Body of pancreas (tissue), 4 donors: ENCODE measurements at places on chromosomes 2 and 18.
A peak's percentile ranks its signal among the peaks of the same experiment; 100 is the strongest.

- peak; percentile 31 for DNase-seq
- H3K27ac ChIP-seq = no peak overlapping the region
- H3K36me3 ChIP-seq = no peaks in the 10 kb centered on the region
- no peak overlapping the region for H3K4me3 ChIP-seq
These were observed 73.7 kb upstream of the TGFA start for GRCh38 chr2:70627211-70627898.

DNA sequence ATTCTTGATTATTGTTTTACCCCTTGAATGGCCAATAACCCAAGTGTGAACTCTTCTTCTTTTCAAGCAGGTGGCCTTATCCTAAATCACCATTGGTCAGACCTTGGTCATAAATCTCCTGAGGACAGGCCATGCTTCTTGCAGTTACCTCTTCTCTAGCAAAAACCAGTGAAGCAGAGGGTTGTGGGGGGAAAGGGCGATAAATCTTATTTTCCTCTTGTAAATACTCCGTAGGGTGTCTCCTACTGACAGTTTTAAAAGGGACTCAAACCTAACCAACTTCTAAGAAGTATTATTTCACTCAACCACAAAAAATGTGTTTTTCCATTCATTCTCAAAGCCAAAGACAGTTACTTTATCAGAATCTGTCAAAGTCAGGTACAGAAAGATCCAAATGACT, 168.1 kb upstream of the RMP24 start:
- H3K4me3 ChIP-seq = no peak overlapping the region
- H3K27me3 ChIP-seq = no peaks in the 10 kb centered on the region
- no peak for DNase-seq
- H3K27ac ChIP-seq = no peak overlapping the region
- H3K4me1 ChIP-seq = no peaks in the 10 kb centered on the region

GRCh38 chr2:128304715-128305554, 13.7 kb downstream of the HS6ST1 start:
- peak overlapping the region; percentile 59 for H3K27ac ChIP-seq
- no peak overlapping the region for H3K4me3 ChIP-seq
- H3K4me1 ChIP-seq = peaks cover 76% of the 10 kb centered on the region
- DNase-seq = peak; percentile 84
- no peaks in the 10 kb centered on the region for H3K36me3 ChIP-seq

DNA sequence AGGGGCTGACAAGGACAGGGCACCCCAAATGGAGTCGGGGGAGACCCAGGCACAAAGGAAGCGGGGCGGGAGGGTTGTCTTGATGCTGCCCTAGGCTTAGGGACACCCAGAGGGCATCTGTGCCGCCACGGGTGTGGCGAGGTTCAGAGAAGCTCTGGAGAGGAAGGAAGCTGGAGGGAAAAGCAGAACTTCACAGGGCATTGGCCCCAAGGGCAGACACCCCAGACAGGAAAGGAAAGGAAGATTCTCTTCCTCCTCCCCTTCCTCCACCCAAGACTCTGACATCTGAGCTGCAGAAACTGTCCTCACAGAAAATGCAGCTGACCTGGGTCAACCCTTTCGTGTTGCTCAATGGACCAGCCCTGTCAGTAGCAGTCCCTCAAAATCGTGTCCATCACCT, 25.6 kb downstream of the DNMT3A start:
- H3K4me1 ChIP-seq = peaks cover 48% of the 10 kb centered on the region
- DNase-seq = no peak
- no peak overlapping the region for H3K4me3 ChIP-seq
- H3K36me3 ChIP-seq = no peaks in the 10 kb centered on the region
- no peaks in the 10 kb centered on the region for H3K27me3 ChIP-seq
- H3K27ac ChIP-seq = no peak overlapping the region

DNA sequence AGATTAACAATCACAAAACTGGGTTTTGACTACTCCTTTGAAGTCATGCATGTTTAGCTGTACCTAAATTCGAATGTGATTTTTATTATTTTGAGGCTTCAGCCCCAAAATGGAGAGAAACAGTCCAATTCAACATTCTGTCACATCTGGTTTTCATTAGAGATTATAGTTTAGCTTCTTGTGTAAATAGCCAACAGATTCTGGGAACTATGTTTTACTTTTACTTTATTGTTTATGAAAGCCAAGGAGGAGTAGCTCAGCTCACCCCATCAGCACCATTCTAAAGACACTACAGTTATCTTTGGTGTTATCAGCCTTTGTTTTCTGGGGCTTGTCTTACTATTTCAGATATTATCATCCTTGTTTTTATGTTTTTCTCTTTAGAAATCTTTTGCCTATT, 465.0 kb upstream of the CWC22 start:
- no peak overlapping the region for H3K27ac ChIP-seq
- no peak overlapping the region for H3K4me3 ChIP-seq
- no peaks in the 10 kb centered on the region for H3K36me3 ChIP-seq
- H3K4me1 ChIP-seq = no peaks in the 10 kb centered on the region
- DNase-seq = no peak
- H3K27me3 ChIP-seq = no peaks in the 10 kb centered on the region

DNA sequence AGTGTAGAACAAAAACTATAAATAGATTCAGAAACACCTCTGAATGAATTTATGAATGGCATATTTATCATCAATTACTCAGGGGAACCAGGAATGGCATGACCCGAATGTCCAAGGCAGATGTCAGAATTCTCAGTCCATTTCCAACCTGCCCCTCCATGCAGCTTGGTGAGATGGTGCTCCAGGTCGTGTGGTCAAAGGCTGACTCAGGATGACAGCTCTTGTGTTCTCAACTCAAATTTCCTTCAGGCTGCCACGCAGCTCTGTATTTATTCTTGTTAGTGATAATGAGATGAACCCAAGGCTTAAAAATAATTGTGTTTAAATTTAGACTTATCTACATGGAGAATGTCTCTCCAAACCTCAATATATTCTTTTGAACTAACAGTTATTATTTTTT, 146.9 kb downstream of the METTL4 start:
- no peak for DNase-seq
- H3K27ac ChIP-seq = no peak overlapping the region
- no peaks in the 10 kb centered on the region for H3K4me1 ChIP-seq
- no peak overlapping the region for H3K4me3 ChIP-seq

- DNase-seq = no peak
- H3K4me1 ChIP-seq = no peaks in the 10 kb centered on the region
- H3K4me3 ChIP-seq = no peak overlapping the region
- H3K36me3 ChIP-seq = no peaks in the 10 kb centered on the region
- no peak overlapping the region for H3K27ac ChIP-seq
These were observed 692.7 kb downstream of the SOCS6 start for GRCh38 chr18:70981400-70982140.

DNA sequence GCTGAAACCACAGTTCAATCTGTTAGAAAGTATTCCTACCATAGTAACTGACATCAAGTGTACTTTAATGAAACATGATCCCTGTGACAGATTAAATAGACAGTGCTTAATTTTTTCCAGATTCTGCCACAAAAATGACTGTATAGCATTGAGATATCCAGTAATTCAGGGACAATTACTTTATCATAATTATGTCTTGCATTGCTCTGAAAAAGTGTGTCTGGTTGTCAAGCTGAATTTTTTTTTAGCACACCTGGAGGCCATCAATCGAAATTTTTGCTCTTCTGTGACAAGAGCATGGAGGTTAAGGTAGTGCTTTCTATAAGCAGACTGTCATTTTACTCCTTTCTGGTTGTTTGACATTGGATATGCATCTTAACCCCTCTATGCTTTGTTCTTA, 1083.8 kb upstream of the NRXN1 start:
- no peak for DNase-seq
- H3K4me1 ChIP-seq = no peaks in the 10 kb centered on the region
- H3K27me3 ChIP-seq = no peaks in the 10 kb centered on the region
- no peak overlapping the region for H3K4me3 ChIP-seq
- H3K27ac ChIP-seq = no peak overlapping the region
- H3K36me3 ChIP-seq = no peaks in the 10 kb centered on the region

GRCh38 chr2:8132879-8133278, 549.0 kb upstream of the ID2 start:
- H3K4me1 ChIP-seq = peaks cover 10% of the 10 kb centered on the region
- no peak for DNase-seq
- no peak overlapping the region for H3K4me3 ChIP-seq
- H3K36me3 ChIP-seq = no peaks in the 10 kb centered on the region
- H3K27me3 ChIP-seq = no peaks in the 10 kb centered on the region

- H3K27ac ChIP-seq = no peak overlapping the region
- no peaks in the 10 kb centered on the region for H3K27me3 ChIP-seq
- no peak for DNase-seq
- no peaks in the 10 kb centered on the region for H3K4me1 ChIP-seq
- no peak overlapping the region for H3K4me3 ChIP-seq
- H3K36me3 ChIP-seq = no peaks in the 10 kb centered on the region
These were observed 530.6 kb downstream of the CCDC85A start for GRCh38 chr2:56714400-56714799.

DNA sequence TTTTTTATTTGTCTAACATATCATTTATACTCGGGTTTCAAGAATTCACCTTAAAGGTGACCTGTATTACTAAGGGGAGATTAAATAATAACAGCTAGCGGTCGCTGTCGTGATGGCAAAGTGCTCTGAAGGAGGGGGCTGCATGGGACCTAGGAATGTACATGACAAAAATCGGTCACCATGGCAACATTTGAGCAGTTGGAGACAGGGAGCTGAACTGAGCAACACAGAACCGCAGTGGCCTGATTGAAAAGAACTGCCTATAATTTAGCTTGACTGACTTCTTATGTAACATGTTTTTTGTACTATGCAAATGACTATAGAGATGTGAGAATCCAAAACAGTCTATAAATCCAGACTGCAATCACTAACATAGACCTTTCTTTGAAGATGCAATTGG, 34.3 kb upstream of the EPHA4 start:
- H3K4me3 ChIP-seq = no peak overlapping the region
- no peaks in the 10 kb centered on the region for H3K27me3 ChIP-seq
- no peaks in the 10 kb centered on the region for H3K4me1 ChIP-seq
- H3K36me3 ChIP-seq = no peaks in the 10 kb centered on the region
- DNase-seq = no peak
- no peak overlapping the region for H3K27ac ChIP-seq

GRCh38 chr2:240127191-240127750, 8.8 kb downstream of the COPS9 start:
- H3K4me1 ChIP-seq = no peaks in the 10 kb centered on the region
- no peak overlapping the region for H3K27ac ChIP-seq
- H3K27me3 ChIP-seq = no peaks in the 10 kb centered on the region
- H3K4me3 ChIP-seq = no peak overlapping the region
- no peak for DNase-seq

- no peak for DNase-seq
- no peaks in the 10 kb centered on the region for H3K27me3 ChIP-seq
- no peaks in the 10 kb centered on the region for H3K36me3 ChIP-seq
- H3K27ac ChIP-seq = no peak overlapping the region
- no peak overlapping the region for H3K4me3 ChIP-seq
- no peaks in the 10 kb centered on the region for H3K4me1 ChIP-seq
These were observed 39.9 kb upstream of the SMAD7 start for GRCh38 chr18:48990481-48991318.

DNA sequence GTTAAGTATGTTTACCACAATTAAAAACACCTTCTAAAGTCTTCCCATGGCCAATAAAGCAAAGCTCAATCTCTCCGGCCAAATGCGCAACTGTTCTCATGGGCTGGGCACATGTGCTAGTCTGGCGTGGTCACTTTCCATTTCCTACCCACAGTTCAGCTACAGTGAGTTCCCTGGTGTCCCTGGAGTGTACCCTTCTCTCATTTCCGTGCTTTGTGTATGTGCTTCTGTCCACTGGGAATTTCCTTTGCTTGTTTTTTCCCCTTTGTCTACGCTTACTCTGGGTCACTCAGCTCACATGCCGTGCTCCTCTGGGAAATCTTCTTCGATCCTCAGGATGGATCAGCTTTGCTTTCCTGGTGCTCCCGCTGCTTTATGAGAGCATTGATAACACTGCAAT, 69.6 kb upstream of the GYPC start:
- no peak overlapping the region for H3K4me3 ChIP-seq
- no peaks in the 10 kb centered on the region for H3K27me3 ChIP-seq
- DNase-seq = no peak
- no peak overlapping the region for H3K27ac ChIP-seq

GRCh38 chr2:236875906-236876505, 209.7 kb upstream of the COPS8 start:
- no peak overlapping the region for H3K27ac ChIP-seq
- H3K36me3 ChIP-seq = no peaks in the 10 kb centered on the region
- peaks cover 8% of the 10 kb centered on the region for H3K4me1 ChIP-seq
- DNase-seq = no peak
- H3K27me3 ChIP-seq = no peaks in the 10 kb centered on the region

DNA sequence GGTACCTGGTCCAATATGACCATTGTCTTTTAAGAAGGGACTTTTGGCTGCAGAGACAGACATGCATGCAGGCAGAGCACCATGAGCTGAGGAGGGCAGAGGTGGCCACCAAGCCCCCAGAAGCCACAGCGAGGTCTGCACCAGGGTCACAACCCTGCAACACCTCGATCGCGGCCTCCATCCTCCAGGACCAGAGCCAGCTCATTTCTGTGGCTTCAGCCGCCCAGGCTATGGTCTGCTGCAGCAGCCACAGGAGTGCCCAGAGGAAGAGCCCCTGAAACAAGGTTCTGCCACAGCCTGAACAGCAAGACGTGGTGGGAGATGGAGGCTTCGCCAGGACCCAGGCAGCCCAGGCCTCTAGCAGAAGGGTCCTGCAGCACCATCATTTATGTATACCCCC, 53.9 kb downstream of the ANKMY1 start:
- H3K27me3 ChIP-seq = no peaks in the 10 kb centered on the region
- no peaks in the 10 kb centered on the region for H3K36me3 ChIP-seq
- DNase-seq = no peak

GRCh38 chr2:238874330-238875050, 26.6 kb downstream of the TWIST2 start:
- H3K4me1 ChIP-seq = no peaks in the 10 kb centered on the region
- no peak overlapping the region for H3K27ac ChIP-seq
- no peak for DNase-seq
- no peaks in the 10 kb centered on the region for H3K27me3 ChIP-seq
- H3K4me3 ChIP-seq = no peak overlapping the region
- H3K36me3 ChIP-seq = no peaks in the 10 kb centered on the region
